Fibroblast of the aortic adventitia (primary cell): ENCODE measurements at places on chromosomes 11 and 22.
A peak's percentile ranks its signal among the peaks of the same experiment; 100 is the strongest.

DNA sequence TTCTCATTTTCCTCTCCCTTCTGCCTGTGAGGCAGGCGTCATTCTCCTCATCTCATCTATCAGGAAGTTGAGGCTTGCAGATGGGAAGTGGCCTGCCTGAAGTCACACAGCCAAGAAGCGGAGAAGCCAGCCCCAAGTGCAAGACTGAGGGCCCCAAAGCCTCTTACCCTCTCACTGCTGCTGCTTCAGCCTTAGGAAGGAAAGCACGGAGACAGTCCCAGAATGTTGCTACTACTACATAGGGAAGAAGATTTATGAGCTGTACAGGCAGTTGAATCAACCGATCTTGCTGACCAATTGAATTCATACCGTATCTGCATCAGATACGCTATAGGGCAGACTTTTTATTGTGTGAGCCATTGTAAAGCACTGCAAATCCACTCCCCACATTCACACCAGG lies 89.0 kb downstream of the CWC15 start:
- no peak for DNase-seq

- peak; percentile 76 for DNase-seq
Observed at GRCh38 chr11:64566042-64566914, 24.7 kb upstream of the SLC22A12 start.

- DNase-seq: peak; percentile 4
Observed at GRCh38 chr11:37916331-37916730, 1318.3 kb upstream of the RAG2 start.

GRCh38 chr11:56842814-56843794 lies 94.6 kb upstream of the OR9G4 start:
- DNase-seq: no peak

GRCh38 chr11:65429068-65429681 lies 6.6 kb downstream of the NEAT1 start:
- peak; percentile 87 for DNase-seq

- peak; percentile 55 for DNase-seq
Observed at GRCh38 chr11:109123816-109124787, 297.9 kb upstream of the C11orf87 start.

GRCh38 chr11:73237471-73238290 lies 19.6 kb downstream of the P2RY2 start:
- peak; percentile 27 for DNase-seq

- peak; percentile 92 for DNase-seq
Observed at GRCh38 chr11:77107950-77108349, 5.3 kb downstream of the OMP start.

GRCh38 chr11:111456859-111457730 lies 55.1 kb downstream of the BTG4 start:
- no peak for DNase-seq

- no peak for DNase-seq
Observed at GRCh38 chr22:23222793-23223568, 42.7 kb downstream of the BCR start.

DNA sequence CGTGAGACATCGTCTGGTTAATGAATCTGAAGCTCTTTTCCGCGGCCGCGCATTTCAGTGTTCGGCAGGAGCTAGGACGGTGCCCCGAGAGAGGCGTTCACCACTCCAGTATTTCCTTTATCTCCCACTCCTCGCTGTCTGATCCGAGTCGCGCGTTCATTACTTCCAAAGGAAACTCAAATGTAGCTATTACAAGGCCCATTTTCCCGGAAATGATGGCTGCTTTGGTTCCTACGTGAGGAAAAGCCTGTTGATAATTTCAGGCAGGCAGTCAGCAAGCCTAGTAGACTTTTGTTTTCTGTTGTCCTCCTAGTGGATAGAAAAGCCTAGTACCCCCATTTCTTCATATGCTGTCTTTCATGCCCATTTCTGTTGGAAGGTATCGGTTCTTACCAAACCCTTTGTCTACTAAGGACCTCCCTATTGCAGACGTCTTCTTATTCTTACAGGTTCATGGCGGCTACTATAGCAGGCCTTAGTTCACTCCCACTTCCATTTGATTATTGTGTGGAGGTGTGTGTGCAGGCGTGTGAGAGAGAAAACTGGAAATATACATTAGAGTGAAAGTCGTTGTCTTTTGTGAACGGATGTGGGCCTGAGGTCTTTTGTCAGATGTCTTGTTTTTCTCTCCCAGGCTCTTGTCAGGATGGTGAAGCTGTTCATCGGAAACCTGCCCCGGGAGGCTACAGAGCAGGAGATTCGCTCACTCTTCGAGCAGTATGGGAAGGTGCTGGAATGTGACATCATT lies 737 bp downstream of the RBM4 start:
- DNase-seq: peak; percentile 62

DNA sequence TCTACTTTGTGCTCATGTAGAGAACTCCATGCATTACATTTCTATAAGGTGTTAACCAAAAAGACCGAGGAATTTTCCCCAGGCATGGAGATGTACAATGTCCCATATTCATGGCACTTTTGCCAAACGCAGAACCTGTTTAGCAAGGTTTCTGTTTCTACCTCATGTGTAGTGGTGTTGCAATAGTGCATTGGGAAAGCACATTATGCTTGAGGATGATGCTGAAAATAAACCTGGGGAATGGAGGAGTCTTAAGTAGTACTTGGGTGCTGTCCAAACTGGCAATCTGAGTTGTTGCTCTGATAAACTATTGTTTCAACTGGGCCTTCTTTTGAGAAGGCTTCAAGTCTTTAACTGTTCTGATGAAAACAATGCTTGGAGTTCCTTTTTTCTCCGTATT lies 11.5 kb upstream of the MUC15 start:
- peak; percentile 65 for DNase-seq

- no peak for DNase-seq
Observed at GRCh38 chr22:19398652-19399051, 32.9 kb downstream of the HIRA start.

DNA sequence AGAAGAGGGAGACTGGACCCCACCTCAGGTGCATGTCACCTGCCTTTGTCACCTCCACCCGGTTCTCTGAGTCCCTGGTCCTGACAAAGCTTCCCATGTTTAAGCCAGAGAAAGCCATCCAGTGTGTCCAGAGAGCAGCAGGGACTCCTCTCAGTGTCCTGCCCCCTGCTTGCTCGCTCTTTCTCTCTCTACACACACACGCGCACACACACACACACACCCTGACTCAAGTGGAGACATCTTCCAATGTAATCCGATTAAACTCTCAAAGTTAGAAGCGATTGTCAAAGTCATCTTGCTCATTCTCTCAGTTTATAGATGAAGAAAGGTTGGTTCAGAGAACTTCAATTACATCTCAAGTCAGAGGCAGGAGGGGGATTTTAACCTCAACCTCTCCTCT lies 19.7 kb upstream of the PHF21B start:
- no peak for DNase-seq

DNA sequence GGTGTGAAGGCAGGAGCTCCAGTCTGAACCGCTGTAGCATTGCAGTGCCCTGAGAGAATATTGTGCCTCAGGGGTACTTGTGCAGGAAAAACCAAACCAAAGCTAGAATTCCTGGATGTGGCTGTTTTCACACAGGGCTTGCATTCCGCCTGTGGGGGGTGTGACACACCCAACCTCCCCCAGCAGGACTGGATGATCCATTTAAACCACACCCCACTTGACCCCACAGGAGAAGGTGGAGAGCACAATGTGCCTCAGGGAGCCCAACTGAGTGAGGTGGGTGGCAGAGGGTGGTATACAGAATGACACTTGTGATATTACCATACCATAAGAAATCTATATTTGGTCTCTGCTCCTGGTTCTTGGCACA lies 66.9 kb upstream of the SLC22A12 start:
- DNase-seq: no peak

- DNase-seq: peak; percentile 33
Observed at GRCh38 chr22:39309881-39310714, 9.3 kb downstream of the RPL3 start.

GRCh38 chr22:21902296-21903087 lies 35.0 kb upstream of the MAPK1 start:
- no peak for DNase-seq

- DNase-seq: peak; percentile 72
Observed at GRCh38 chr11:126137136-126137535, 74.3 kb downstream of the RPUSD4 start.

DNA sequence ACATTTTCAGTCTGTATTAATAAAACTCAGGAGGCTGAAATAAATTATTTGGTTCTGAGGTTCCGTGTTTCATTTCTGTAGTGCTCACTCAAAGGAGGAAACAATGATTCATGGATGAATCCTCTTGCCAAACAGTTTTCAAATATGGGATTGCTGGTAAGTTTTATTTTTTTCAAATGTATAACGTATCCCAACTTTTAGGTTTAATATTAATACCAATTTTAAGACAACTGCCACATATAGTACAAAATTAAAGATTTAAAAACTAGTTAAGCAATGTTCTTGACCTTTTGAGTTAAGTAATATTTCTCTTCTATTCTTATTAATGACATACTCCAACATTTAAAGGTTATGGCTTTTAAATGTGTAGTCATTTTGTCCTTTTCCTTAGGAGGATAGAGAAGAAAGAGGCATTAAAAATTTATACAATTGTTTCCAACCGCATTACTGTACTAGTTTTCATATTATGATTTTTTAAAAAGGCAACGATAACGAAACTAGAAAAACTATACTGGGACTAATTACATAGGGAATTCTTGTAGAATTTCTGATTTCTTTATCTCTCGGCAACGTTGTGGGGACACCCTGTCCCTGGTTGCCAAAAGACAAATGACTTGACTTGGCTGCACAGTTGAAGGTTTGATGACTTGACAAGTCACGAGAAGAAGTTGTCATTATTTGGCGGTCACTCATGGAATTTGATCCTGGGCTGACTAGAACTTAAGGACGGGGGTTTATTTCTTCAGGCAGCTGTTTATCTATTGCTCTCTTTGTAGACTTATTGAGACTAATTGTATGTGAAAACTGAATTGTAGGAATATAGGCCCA lies 69.1 kb upstream of the ADSL start:
- DNase-seq: peak; percentile 71

DNA sequence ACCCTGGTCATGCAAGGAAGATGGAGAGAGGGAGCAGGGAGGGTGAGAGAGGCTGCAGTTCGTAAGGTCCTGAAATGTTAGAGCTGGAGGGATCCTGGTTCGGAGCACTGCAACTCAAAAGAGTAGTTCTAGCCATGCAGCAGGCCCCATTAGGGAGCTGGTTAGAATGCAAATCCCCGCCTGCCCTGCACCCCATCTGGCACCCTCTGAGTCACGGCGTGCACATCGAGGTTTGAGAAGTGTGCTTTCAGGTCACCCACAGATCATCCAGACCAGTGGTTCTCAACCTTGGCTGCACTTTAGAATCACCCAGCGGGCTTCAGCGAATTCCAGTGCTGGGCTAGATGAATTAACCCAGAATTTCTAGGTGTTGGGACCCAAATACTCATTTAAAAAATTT lies 48.2 kb downstream of the ST3GAL4 start:
- DNase-seq: no peak

DNA sequence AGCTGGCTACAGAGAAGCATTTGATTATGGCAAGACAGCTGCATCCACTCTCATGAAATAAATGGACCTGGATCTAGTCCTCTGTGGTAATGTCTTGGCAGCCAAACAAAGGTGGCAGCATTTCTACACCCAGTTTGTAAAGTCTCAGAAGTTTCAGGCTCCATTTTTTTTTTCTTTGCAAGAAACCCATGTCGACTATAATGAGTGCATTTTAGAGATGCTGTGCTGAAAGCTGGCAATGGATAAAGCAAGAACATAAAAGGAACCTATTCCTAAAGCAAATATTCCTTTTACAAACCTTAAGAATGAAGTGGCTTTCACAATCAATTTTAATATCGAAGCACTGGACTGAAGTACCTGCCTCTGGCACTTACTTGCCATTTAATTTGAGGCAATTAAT lies 33.5 kb downstream of the THAP12 start:
- DNase-seq: peak; percentile 70

DNA sequence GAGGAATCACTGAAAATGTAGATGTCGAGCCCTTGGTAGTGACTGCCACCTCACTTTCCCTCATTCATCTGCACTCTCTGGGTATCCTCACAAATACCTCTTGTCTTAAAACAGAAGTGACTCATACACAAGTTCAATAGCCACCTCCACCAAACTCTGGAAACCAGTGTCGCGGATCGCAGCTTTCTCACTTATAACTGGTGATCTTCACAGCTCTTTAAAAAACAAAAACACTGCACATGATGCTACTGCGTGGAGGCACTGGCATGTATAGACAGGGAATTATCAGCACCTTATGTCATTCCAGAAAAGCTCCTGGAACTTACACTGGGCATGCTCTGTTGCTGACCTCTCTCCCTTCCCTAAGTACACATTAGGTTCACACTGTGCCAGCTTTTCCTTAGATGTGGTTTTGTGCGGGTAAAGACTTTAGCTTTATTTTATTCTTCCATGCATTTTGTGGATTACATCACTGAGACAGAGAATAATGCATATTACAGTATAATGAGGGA lies 425.5 kb upstream of the CADM1 start:
- no peak for DNase-seq

GRCh38 chr11:133677387-133677786 lies 145.1 kb upstream of the OPCML start:
- no peak for DNase-seq

- DNase-seq: no peak
Observed at GRCh38 chr11:111367411-111368284, 11.4 kb downstream of the POU2AF1 start.
